ENCODE measurements at places on chromosomes 3 and 15.

- peak; percentile 77 for DNase-seq
These were observed at the start of gene ALS2CL for GRCh38 chr3:46693038-46693891. ALS2CL (minus strand) TSS chr3:46693679; CDS start chr3:46689440, 4,239 bp downstream.

- peak; percentile 71 for DNase-seq
These were observed 21.5 kb downstream of the NR2F2 start for GRCh38 chr15:96351761-96352603.

DNA sequence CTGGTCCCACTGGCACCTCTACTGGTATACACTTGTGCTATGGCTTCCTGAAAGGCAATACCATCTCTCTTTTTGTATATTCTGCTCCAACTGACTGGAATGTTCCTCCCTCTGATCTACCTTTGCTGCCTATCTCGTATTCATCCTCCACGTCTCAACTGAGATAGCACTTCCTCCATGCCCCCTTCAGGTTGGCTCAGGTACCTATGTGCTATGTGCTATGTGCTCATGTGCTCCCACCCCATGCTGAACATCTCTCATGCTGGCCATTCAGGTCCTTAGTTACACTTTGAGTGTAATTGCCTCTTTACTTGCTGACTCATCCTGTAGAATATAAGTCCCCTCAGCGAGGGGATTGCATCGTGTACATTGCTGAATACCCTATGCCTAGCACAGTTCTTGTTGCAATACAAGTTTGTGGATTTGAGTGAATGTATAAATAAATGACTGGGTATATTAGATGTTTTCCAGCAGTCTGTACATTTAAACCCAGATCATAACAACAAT, 156.9 kb downstream of the SOX2 start:
- peak; percentile 39 for DNase-seq

DNA sequence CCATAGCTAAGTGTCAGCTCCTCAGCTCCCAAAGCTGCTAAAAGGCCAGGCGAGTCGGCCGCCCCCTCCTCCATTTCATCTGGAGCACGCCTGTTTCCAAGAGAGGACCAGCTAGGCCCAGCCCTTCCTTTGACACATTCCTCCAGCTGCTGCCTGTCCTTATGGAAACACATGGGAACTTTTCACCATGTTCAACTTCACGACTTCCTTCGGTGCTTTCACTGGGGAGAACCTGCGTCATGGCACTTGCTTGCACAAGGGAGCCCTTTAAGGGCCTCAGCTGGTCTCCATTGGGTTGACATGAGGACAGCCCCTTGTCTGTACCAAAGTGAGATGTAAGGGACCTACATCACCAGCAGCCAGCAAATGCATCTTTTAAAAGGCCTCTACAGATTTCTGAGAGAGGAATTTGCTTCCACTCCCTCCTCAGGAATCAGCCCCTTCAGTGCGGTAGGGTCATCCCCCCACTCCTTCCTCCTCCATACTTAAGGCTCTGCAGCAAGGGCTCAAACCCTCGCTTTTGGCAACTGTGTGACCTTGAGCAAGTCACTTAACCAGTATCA, 2.1 kb downstream of the MAGI1 start:
- peak; percentile 61 for DNase-seq

DNA sequence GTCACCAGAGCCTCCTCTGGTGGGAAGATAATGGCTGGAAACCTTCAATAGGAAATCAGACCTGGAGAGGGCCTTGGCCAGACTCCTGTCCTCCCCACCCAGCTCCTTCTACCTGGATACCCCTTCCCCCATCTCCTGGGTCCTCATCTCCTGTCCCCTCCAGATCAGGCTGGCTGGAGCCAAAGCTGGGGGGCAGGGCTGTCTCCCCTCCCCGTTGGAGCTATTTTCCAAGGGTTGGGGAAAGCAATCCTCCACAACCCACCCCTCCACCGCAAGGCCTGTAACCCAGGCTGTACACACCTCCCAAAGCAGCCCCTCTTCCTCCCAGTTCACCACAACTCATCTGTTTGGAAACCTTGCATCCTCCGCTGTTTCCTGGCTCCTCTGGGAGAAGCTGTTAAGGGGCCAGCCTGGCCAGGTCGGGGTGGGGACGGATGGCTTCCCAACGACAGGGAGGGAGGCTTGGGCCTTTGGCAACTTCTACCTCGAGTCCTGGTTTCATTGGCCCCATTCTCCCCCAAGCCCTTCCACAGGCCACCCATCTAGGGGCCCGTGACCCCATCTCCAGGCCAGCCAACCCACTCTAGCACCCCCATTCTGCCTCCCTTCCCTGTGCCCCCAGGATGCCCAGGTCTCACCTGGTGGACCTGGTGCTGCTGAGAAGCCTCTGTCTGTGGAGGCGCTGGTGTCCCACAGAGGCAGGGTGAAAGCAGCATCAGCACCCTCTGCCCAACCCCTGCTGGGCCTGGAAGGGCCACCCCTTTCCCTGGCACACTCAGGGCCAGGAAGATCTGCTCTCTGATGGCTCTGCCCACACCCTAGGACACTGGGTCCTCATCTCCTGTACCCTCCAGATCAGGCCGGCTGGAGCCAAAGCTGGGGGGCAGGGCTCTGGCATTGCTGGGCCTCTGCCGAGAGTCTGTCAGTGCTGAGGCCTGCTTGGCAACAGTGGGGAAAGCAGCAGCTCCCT, 22.1 kb upstream of the GOLGA6C start:
- no peak for DNase-seq

GRCh38 chr3:156201411-156202405, 81.3 kb downstream of the KCNAB1 start:
- no peak for DNase-seq

DNA sequence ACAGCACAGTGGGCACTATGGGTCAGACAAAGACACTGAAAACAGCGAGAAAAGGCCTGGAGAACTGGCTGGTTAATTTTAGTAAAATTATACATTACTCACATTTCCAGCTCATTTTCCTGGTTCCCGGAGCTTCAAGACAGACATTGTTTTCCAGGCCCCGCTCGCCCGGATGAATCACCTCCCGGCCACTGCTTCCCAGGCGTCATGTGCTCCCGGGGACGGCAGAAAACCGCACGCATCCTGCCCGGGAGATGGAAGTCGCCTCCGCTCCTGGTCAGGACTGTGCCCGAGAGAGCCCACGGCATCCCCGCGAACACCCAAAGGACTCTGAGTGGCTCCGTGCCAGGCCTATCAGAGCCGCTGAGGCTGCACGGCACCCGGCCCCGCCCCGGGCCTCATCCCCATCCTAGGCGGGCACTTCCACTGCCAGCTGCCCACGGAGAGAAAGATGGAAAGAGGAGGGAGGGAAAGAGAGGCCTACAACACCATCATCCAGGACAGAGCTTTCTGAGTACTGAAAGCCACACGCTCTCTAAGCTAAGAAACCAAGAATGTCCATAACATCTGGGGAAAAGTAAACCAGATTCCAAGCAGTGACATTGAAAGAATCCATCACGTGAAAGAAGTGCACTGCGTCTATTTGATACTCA, 75.1 kb downstream of the VGLL4 start:
- no peak for DNase-seq

DNA sequence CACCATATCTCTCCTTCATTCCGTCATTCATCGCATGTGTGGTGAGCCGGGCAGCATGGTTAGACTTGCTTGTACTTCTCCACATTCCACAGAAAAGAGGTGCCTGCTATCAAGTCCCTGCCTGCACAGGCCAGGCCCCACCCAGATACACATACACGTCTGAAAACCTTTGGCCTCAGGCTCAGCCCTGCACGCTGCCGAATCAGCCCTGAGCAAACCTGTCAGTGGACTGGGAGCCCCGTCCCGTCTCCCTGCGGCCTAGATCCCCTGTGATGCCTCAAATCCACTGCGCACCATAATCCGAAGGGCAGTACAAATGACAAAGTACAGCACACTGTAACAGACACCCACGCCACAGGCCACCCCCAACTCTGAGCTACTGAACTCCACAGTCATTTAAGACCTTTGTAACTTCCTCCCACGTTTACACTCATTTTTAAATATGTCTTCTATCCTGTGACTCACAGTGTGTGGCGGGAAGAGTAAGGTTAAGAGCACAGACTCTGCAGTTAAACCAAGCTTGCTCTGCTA, 67.1 kb downstream of the MB21D2 start:
- no peak for DNase-seq

GRCh38 chr15:62393196-62393595, 228.1 kb upstream of the C2CD4B start:
- DNase-seq: no peak

DNA sequence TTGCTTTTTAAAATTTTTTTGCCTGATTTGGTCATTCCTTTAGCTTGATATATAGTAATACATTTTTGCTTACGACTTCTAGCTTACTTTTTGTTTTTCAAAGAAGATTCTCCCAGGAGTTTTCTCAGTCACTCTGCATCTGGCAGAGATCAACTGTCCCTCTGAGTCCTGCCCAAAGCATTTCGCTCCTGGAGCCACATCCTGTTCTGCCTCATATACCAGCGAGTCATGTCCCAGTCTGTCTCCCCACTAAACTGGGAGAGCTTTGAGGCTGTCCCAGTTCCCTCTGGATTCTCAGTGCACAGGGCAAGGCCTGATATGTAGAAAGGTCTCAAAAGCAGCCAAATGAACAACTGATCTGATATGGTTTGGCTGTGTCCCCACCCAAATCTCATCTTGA, 326.3 kb downstream of the ARRDC4 start:
- no peak for DNase-seq

- peak; percentile 20 for DNase-seq
These were observed 11.4 kb downstream of the SEMA3G start for GRCh38 chr3:52433328-52433995.

DNA sequence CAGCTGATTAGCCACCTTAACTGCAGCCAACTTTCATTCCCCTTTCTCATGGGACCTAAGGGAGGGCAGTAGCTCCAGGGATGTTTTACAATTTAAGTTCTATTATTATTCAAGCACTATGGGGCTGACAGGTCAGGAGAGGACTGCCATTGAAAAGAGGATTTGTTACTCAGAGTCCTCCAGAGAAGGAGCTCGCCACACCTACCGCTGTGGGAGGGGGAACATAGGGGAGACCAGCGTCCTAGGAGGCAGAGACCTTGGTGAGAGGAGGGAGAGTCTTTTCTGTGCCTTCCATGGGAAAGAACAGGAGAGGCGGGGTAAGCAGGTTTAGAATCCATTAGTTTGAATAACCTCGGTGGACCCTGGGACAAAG, 14.4 kb downstream of the ATP10A start:
- no peak for DNase-seq

- no peak for DNase-seq
These were observed 32.8 kb upstream of the UBE2E2 start for GRCh38 chr3:23170291-23170690.

- DNase-seq: peak; percentile 53
These were observed 328.3 kb downstream of the THSD4 start for GRCh38 chr15:71443538-71443937.

- no peak for DNase-seq
These were observed 115.7 kb downstream of the ARRDC4 start for GRCh38 chr15:98076021-98076816.

DNA sequence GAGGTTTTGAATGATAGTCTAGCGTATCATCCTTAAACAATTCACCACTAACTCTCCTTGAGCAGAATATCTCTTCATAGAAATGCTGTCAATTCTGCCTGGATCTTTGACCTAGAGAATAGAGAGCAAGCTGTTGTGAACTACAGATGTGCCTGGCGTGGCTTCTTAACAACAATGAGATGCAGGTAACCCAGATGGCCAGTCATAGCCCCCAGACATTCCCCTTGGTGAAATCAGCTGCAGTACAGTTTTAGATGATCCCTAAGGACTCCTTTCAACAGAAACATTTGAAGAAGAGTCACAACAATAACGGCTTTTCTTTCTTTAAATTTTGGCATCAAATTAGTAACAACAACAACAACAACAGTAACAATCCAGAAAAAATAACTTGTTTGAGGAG, 1041.3 kb downstream of the ROBO1 start:
- DNase-seq: no peak

DNA sequence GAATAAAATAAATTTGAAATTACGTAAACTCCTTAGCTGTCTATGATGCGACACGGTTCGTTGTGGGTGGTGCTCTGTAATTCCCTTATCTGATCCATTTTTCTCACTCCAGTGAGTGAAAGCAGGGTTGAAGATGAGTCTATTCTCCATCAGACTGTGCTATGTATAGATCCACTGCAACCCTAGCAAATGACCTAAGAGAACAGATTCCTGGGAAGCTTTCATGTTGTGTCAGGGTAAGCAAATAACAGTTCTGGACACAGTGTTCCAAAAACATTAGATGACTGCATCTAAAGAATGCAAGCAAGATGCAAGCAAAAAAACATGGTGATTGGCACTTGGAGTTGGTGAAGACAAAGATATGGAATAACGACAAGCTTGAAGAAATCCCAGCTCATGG, 239.3 kb downstream of the SLC9A9 start:
- no peak for DNase-seq

DNA sequence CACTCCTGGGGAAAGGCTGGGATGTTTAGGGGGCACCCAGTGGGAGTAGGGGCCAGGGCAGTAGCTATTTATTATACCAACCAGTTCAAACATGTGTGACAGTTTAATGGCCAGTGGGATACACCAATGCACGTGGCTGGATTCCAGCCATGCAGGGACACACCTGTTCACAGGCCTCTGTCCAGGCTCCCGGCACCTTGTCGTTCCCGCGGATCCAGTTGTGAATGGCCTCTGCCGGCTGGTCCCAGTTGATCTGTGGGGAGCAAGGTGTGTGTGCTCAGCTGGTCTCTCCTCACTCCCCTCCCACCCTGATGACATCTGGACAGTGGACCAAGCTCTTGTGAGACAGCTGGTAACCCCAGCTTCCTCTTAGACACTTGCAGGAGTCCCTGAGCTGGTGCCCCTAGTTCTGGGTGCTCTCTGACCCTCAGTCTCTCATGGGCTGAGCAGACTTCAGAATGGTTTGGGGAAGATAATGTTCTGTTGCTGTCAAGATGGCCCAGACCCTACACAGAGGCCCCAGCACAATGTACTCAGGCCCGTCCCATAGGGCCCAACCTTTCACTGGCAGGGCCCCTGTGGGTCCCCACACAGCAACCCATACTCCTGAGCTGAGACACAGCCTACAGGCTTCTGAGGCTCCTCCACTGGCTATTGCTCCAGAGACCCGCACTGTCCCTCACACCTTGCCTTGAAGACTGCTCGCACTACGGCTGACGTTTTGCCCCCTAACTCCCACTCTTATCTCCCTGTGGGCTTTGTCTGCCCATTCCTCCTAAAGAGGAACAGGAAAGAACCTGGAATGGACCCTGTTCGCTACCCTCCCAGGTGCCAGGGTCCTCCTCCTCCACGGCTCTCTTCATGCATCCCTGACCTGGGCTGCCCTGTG, 25.8 kb downstream of the ALDH1L1 start:
- DNase-seq: no peak

- DNase-seq: no peak
These were observed 81.3 kb upstream of the ABI3BP start for GRCh38 chr3:101074518-101074917.

- no peak for DNase-seq
These were observed 97.4 kb downstream of the TBC1D2B start for GRCh38 chr15:77980098-77980497.

Measured in H9 (cell line).